GF-D8 (cell line): ENCODE measurements at places on chromosomes 2 and 18.

- DNase-seq, result no peak
Observed at GRCh38 chr2:220034426-220035130, 407.1 kb downstream of the SLC4A3 start.

- no peak for DNase-seq
Observed at GRCh38 chr2:103401621-103402020, 639.8 kb downstream of the TMEM182 start.

- no peak for DNase-seq
Observed at GRCh38 chr2:100286318-100286717, 36.0 kb downstream of the LONRF2 start.

DNA sequence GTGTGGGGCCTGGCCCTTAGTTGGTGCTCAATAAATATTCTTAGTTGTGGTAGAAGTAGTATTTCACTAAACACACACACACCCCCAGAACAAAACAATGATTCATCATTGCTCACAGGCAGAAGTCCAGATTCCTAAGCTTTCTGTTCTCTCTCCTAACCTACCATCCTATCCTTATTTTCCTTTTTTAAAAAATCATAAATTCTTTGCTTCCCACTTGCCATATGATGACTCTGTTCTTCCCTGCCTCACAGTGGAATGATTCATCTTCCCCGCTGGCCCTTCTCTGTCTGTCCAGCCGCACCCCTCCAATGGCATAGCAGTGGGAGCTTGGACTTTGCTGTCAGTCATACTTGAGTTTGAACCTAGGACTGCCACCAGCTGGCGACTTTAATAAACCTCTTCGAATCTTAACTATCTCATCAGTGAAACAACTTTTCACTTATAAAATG is 5.2 kb downstream of the EML6 start:
- DNase-seq, result no peak
